ENCODE measurements at places on chromosomes 3 and 15.
A peak's percentile ranks its signal among the peaks of the same experiment; 100 is the strongest.

DNA sequence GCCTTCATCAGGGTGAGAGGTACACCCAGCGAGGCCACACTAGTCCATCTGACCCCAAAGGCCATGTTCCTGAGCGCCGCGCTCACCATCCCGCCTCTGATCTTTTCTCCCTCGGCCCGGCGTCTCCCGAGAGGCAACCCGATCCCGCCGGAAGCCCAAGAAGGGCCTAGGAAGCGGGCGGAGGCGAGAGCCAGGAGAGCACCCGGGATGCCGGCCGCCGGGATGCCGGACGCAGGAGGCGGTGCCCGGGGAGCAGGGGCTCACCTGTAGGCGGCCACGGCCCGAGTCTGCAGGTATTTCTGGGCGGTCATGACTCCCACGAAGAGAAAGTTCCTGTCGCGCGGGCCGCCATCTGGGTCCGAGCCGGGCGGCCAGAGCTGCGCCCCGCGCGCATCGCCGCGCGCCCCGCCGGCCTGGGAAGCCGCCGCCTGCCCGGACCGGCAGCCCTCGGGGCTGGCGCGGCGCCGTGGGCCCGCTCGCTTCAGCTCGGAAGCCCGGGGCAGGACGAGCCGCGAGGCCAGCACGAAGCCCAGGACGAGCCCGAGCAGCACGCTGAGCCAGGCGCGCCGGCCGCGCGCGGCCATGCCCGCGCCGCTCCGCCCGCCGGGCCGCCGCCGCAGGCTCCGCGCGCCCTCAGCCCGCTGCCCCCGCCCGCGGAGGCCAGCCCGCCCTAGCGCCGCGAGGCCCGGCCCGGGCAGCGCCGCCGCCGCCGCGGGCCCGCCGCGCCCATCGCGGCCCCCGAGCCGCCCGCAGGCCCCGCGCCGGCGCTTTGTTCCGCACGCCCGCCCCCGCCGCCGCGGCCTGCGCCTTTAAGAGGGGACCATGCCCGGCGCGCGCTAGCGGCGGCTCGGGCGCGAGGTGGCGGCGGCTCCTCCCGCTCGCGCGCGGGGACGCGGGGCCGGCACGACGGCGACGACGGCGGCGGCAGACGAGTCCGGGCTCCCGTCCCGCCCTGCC is 697 bp downstream of the CHSY1 start:
- DNase-seq: no peak

DNA sequence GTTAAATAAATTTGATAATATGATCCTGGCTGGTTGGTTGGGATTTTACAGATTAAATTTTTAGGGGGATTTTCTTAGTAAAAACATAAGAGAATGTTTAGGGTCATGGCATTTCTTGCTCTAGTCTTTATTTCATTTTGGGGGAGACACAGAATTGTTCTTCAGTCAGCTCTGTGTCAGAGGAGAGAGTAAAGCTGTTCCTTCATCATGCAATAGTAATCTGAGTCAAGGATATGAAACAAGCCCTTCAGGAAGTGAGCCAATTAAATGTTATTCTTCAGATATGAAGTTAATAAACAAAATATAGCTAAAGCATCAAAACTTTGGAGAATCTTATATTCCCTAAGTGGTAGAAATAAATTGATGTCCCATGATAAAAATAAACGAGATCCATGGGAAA is 22.9 kb upstream of the SLC4A7 start:
- DNase-seq: no peak

GRCh38 chr3:42778644-42779043 is 5.6 kb upstream of the CCDC13 start:
- DNase-seq: no peak

DNA sequence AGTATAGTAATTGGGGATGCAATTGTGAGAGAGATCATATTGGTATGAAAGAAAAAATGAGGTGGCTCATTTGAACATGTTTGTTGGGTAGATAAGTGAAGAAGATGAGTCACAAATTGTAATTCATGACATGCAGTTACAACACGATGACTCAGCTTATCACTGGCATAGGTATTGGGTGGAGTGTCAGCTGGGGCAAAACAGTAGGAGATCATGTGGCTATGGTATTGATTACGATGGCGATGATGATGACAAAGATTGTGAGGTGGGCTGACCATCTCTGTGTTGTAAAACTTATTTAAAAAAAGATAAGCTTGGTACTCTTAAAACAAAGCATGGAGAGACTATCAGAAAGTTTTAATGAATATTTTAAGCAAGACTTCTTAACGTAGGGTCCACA is 11.6 kb upstream of the DPH6 start:
- DNase-seq: peak; percentile 87

All from AG04449 (cell line).